ENCODE measurements at places on chromosomes 2 and 18.

GRCh38 chr2:106044021-106044420 lies 150.1 kb downstream of the UXS1 start:
- DNase-seq, result no peak

DNA sequence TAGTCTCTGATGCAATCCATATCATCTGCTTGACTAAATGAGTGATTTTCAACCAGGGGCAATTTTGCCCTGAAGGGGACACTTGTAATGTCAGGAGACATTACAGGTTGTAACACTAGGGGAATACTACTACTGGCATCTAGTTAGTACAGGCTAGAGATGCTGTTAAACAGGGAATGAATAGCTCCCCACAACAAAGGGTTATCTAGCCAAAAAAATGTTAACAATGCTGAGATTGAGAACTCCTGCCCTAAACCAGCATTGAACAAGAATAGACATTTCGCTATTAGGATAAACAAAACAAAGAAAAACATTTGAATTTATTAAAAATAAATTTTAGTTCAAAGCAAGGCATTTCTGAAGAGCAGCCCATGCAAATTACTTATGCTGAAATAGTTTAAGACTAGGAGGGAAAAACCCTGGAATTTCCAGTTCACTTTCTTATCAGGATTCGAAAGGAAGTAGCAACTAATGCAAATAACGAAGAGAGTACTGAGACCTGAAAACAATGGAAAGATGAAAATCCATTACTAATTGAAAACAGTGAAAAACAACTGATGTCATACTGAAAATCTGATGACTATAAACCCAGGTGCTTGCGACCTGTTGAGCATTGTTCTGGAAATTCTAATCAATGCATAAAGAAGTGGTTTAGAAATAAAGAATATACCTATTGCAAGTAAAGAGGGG lies 53.1 kb downstream of the CAB39 start:
- DNase-seq, result no peak

DNA sequence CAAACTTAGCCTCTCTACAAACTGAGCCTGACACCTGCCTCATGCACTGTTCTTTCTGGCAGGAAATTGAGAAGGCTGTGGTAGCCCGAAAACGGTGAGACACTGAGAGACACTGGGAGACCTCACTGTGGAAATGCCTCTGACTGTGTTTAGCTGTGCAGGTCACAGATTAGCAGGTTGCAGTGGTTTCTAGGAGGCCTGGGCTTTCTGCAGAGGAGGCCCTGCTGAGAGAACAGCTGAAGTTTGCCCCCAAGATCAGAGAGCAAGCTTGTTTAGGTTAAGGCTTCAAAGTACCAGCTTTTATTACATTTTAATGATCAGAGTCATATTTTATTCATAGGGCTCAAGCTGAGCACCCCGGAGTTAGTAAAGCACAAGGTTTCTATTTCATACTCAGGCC lies 68.7 kb upstream of the LYPD6 start:
- no peak for DNase-seq

GRCh38 chr18:44870631-44871502 lies 190.2 kb downstream of the SETBP1 start:
- DNase-seq, result no peak

- DNase-seq, result no peak
These were observed 12.3 kb downstream of the CRIM1 start for GRCh38 chr2:36367895-36368353.

- DNase-seq, result no peak
These were observed 285.9 kb downstream of the SLC8A1 start for GRCh38 chr2:40166006-40166405.

DNA sequence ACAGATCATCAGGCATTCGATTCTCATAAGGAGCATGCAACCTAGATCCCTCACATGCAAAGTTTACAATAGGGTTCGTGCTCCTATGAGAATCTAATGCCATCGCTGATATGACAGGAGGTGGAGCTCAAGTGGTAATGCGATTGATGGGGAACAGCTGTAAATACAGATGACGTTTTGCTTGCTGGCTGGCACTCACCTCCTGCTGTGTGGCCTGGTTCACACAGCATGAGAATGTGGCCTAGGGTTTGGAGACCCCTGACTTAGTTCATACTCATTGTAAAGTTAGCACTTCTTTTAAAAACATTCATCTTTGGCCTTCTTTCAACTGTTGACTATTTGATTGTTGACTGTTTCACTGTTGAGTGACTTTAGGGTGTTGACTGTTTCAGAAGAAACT lies 8.7 kb upstream of the CHMP1B start:
- DNase-seq, result no peak

GRCh38 chr2:62201307-62201706 lies 5.4 kb downstream of the B3GNT2 start:
- DNase-seq, result no peak

DNA sequence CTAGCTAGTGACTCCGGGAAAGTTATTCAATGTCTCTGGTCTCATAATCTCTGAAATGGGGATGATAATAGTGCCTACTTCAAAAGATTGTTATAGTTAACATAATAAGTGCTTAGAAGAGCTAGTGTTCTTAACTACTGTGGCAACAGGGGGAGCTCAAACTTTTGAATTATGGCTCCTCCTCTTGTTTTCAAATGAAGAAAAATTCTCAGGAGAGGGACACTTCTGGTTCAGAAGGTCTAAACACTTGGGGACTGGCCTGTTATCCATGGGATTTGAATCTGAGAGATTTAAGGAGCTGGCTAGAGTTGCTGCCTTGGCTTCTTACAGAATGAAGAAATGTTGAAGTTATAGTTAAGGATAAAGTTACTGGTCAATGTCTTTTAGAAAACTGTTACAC lies 92.2 kb upstream of the ITGB6 start:
- no peak for DNase-seq

DNA sequence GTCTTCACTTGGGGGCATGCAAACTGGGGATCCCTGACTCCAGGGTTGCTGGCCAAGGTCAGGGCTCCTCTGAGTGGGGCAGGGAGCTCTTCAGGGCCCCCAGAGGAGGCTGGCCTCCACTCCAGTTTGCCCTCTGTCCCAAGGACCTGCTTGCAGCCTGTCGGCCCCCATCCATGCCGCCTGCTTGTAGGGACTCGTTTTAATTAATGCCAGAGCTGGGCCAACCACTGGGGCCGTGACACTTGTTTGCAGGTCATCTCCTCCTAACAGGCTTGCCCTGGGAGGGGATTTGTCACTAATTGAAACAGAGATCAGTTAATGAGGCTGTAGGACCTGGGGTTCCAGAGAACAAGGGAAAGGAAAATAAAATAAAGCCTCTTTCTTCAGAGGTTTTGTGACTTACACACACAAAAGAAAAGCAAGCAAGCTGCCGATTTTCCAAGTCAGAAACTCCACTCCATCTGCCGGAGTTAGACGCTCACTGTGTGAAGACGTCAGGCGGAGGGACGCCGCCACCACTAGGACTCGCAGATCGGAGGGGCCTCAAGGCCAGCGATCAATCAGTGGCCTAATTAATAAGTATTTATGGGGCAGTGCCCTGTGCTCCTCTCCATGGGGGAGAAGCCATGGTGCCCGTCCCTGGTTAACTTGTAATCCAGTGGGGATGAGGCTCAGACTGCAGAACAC lies 75.9 kb downstream of the SFXN5 start:
- no peak for DNase-seq

GRCh38 chr2:100192825-100193224 lies 50.4 kb upstream of the AFF3 start:
- no peak for DNase-seq

DNA sequence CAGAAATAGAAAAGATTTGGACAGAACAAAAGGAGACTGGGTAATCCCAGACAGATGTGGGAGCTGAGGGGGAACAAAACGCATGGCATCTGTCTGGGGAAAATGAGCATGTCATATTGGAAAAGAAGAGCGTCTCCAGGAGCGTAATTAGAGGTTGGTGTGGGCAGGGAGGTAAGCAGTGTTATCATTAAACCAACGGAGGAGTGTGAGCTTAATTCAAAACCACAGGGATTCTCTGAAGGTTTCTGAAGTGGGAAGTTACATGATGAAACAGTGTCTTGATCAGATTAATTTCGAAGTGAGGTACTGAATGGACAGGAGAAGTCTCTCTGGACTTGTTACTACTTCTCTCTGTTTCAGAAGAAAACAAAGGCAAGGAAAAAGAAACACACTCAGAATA lies 53.3 kb downstream of the DTNB start:
- no peak for DNase-seq

- no peak for DNase-seq
These were observed 91.7 kb upstream of the RMDN2 start for GRCh38 chr2:37833423-37833822.

GRCh38 chr2:44320832-44321231 lies 40.5 kb downstream of the PREPL start:
- DNase-seq, result no peak

DNA sequence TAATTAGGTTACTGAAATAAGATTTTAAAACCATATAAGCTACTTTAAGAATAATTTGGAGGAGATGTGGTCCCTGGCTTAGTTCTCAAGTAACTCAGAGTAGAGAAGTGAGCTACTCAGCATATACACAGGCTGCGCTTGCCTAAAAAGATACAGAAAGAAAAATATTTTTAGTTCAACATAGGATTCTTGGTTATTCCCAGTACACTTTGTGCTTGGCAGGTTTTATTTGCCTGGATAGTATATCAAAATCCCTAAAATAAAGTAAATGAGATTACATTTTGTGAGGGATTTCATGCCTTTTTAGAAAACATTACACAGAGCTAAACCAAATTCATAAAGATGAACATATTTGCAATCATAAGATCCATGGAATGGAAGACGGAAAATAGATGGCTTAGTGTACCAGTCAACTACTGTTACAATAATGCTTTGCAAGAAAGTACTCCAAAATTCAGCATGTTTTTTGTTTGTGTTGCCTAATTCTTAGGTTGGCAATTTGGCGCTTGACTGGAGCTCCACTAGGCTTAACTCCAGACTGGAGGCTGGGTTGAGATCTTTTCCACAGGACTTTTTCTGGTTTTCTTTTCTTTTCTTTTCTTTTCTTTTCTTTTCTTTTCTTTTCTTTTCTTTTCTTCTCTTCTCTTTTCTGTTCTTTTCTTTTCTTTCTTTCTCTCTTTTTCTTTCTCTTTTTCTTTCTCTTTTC lies 600.5 kb upstream of the SYT4 start:
- no peak for DNase-seq

- DNase-seq, result no peak
These were observed 132.5 kb downstream of the SPHKAP start for GRCh38 chr2:228048838-228049490.

DNA sequence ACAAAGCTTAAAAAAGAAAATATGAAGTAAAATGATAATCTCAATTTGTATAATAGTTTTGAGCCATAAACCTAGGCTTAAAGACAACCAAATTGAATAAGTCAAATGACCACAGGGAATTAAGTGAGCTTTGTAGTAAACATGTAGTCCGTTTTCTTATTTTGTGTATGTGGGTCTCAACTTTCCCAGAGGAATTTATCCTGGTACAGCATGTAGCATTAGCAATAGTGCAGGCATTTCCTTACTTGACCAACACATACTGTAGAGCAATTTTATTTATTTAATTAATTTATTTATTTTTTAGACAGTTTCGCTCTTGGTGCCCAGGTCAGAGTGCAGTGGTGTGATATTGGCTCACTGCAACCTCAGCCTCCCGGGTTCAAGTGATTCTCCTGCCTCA lies 37.5 kb upstream of the MTCL1 start:
- DNase-seq, result no peak

- DNase-seq, result no peak
These were observed 49.9 kb upstream of the RBBP8 start for GRCh38 chr18:22883179-22883578.

- no peak for DNase-seq
These were observed 694.6 kb downstream of the CPS1 start for GRCh38 chr2:211251016-211251415.

GRCh38 chr2:205053827-205054410 lies 508.6 kb downstream of the PARD3B start:
- DNase-seq, result no peak

DNA sequence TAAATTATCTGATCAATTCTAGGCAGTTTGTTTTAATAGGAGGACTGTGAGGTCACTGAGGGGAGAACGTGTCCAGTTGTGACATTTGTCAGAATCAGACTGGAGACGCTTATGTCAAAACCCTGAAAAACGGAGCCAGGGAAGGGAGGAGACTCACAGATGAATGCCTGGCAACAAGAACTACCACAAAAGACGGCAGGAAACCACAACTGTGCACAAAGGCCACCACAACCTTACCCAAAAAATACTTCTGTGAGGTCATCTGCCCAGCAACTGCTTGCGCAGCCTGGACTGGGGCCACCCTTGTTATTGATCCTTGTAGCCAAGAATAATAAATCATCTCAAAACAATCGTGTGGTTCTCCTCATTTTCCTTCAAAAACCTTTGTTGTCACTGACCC lies 173.0 kb upstream of the ALKAL2 start:
- no peak for DNase-seq

DNA sequence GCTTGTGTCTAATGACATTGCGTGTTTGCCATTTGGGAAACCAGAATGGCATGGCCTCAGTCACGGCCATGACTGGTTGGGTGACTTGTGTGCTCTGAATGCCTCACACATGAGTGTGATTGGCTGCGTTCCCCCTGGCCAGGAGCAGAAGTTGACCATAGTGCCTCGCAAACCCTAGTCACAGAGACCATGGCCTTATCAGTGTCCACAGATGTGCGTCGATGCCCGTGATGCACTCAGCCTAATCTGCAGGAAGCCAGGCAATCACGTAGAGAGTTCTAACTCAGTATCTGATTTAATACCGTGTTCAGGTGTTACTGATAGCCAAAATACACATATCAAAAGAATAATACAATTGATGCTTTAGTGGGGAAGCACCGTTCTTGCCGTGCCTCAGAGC lies 64.0 kb downstream of the BOLA3 start:
- DNase-seq, result no peak

DNA sequence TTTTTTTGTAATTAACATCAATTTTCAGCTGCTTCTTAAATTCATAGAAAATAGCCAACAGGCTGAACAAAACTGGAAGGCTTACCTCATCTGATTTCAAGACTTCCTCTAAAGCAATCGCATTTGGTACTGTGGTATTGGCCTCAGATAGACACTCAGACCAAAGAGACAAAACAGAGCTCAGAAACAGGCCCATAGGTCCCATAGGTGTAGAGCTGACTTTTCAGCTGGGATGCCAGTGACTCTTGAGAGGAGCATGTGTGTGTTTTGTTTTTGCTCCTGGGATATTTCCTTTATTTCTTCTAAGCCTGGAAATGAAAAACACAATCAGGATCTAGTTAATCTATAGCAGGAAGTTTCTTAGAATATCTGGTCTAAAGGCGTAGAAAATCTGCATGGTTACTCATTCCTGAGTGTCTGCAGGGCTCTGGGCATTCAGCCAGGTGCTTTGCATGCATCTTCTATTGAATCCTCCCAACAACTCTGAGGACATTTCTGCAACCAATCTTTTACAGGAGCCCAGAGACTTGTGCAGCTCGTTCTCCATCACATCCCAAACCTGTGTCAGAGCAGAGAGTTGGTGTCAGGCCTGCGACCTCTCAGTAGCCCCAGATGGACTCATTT lies 190.8 kb downstream of the RTP5 start:
- DNase-seq, result no peak

GRCh38 chr2:127142663-127143630 lies 36.0 kb upstream of the BIN1 start:
- no peak for DNase-seq

GRCh38 chr2:11097038-11097720 lies 58.1 kb upstream of the SLC66A3 start:
- no peak for DNase-seq

- DNase-seq, result no peak
These were observed 92.0 kb downstream of the HDAC4 start for GRCh38 chr2:239308661-239309397.

Data from activated naive CD4-positive, alpha-beta T cell (primary cell).